Stimulated activated CD8-positive, alpha-beta memory T cell treated with anti-CD3 and anti-CD28 coated beads, Interleukin-12 subunit alpha, Interleukin-12 subunit beta, amount 100 ng/mL, for 4 hours (primary cell): ENCODE measurements at places on chromosomes 6 and 20.

GRCh38 chr6:167690931-167691330, 135.8 kb upstream of the AFDN start:
- DNase-seq: no peak

GRCh38 chr6:24139080-24139479, 13.1 kb downstream of the NRSN1 start:
- DNase-seq: no peak

DNA sequence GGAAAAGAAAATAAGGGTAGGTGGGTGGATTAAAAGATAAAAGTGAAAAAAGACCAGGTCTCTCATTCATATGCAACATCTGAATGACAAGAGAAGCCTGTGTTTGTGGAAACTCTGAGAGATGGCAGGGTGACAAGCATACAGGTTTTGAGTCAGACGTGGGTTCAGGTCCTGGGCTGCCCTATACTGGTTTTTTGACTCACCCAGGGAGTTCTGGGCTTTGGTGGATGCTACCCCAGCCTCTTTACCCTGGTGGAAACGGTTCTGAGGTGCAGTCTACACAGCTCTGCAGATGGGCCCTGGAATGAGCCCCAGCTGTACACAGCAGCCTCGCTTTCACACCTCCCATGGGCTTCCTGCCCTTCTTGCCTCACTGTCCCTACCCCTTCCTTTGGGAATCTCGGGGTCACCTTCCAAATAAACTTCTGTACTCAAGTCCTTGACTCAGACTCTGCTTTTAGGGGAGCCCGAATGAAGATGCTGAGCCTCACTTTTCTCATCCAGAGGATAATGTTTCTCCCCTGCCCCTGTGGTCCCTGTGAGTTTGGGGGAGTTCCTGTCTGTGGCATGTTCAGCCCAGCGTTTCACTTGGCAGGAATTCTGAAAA, 77.7 kb upstream of the CLDN20 start:
- DNase-seq: no peak

DNA sequence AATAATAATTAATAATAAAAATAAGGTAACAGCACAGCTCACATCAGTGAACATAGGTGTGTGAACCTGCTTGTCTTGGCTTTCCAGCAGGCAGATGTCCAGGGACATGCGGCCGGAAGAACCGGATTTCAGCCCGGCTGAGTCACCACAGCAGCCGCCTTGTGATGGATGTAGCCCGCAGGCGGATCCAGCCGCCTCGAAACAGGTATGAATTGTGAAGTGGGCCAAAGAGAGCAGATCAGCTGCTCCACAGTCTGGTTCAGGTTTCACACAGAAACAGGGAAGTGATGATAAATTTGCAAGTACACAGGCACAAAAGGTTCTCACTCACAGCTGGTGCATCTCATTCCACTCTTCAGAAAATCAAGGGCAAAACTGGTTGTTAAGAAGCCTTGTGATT, 55.1 kb downstream of the ID4 start:
- no peak for DNase-seq

DNA sequence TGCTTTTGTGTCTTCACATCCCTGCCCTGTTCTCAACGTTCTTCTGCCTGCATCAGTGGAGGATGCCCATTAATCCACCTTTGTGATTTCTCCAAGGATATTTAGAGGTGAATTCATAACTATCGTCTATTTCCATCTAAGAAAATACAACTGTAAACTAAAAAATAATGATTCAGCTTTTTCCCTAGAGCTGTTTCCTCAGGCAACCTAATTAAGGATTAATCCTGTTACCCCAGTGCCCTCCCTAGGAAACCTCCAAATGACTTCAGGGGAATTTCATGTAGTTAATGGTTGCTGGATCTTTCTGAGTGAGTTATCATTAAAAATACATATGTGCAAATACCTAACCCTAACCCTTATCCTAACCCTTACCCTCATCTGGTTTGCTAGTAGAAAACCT, 14.6 kb upstream of the AFDN start:
- DNase-seq: no peak

- DNase-seq: no peak
Measured at GRCh38 chr6:165830761-165831160, 167.7 kb upstream of the PDE10A start.

DNA sequence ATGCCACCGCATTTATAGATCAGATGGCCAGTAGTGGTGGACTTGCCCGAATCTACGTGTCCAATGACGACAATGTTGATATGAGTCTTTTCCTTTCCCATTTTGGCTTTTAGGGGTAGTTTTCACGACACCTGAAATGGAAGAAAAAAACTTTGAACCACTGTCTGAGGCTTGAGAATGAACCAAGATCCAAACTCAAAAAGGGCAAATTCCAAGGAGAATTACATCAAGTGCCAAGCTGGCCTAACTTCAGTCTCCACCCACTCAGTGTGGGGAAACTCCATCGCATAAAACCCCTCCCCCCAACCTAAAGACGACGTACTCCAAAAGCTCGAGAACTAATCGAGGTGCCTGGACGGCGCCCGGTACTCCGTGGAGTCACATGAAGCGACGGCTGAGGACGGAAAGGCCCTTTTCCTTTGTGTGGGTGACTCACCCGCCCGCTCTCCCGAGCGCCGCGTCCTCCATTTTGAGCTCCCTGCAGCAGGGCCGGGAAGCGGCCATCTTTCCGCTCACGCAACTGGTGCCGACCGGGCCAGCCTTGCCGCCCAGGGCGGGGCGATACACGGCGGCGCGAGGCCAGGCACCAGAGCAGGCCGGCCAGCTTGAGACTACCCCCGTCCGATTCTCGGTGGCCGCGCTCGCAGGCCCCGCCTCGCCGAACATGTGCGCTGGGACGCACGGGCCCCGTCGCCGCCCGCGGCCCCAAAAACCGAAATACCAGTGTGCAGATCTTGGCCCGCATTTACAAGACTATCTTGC, 725 bp downstream of the EEF1A1 start:
- peak; percentile 71 for DNase-seq

- DNase-seq: no peak
Measured at GRCh38 chr6:156978948-156979347, 201.8 kb downstream of the ARID1B start.

DNA sequence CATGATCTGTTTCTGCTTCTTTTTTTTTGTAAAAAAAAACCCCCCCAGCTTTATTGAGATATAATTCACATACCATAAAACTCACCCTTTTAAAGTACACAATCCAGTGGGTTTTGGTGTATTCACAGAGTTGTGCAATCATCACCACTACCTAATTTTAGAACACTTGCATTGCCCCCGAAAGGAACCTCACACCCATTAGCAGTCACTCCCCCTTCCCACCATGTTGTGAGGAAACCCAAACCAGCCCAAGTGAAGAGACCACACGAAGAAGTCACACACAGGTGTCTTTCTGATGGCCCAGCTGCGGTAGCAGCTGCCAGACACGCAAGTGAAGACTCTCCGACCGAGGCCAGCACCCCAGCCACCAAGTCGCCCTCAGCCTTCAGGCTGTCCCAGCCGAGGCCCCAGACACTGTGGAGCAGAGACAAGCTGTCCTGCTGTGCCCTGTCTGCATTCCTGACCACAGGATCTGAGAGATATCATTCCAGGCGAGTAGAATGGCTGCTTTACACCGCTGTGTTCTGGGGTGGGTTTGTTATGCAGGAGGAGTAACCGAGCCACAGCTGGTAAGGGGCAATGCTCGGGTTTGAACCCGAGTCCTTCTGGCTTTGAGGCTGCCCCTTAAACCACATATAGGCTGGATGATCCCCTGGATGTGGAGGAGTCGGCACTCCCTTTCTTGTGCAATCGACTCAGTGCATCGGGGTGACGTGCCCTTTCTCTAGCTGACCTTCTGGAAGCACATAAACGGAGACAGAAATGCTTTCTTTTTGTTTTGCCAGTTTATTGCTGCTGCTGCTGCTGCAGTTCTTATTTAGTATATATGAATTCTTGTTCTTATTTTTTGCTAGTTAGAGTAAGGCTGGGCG, 59.1 kb upstream of the PTPN1 start:
- DNase-seq: no peak

- no peak for DNase-seq
Measured at GRCh38 chr6:159852877-159853276, 37.9 kb upstream of the MAS1 start.

DNA sequence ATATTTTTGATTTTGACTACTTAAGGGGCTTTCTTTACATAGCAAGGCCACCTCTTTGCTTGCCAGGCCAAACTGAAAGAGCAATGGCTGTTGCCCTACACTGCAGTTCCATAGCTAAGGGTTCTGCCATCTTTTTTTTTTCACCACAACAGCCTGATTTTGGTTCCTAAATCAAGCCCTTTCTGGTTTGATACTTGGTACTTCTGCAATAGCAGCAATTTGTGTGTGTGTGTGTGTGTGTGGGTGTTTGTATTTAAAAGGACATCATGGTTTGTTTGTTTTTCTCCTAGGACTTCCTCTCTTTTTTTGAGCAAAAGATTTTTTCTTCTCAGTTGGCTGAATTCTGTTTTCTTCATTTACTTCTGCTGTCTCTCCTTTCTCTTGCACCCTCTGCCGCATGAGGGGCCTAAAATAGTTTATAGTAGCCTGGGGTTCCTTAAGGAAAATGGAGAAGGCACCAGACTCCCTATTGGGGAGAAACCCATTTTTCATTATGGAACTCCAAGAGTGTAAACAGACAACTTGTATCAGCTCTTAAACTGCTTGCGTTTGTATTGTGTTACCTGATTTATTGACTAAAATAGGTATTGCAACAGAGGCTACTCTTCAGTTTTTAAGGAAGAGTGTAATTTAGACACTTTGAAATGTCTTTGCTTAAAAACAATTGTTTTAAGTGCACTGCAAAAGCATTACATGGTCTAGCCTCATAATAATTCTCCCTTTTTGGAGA, 12.2 kb upstream of the GCLC start:
- DNase-seq: no peak
